CD4-positive, alpha-beta T cell treated with Interleukin-17A for 1 hour (primary cell): ENCODE measurements at places on chromosomes 11 and 22.

DNA sequence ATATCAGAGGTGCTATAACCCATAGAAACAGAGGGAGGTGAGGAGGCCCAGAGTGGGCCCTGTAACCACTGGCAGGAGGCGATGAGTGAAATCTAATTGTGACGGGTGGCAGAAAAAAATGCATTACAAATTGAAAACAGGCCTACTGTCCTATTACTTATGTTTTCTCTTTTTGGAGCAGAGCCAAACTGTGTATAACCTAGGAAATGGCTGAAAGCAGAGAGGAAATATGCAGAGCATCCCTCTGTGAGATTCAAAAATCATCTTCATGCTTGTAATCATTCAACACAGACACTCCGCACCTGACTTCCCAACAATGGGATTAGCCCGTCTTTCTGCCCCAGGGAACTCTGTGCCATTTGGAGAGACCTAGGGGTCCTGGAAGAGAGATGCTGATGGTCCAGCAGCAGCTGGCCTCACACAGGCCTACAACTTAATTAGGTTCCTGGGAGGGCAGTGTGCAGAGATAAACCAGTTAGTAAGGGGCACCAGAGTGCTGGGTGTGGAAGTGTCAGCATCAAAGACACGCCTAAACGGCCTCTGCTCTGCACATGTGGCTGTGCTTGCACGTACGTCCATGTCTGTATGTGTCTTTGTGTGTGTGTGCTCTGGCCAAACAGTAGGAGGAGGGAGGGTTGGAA, 41.8 kb downstream of the MAP6 start:
- DNase-seq = no peak

- DNase-seq = no peak
These were observed 60.4 kb downstream of the TTC28 start for GRCh38 chr22:28619236-28619635.

DNA sequence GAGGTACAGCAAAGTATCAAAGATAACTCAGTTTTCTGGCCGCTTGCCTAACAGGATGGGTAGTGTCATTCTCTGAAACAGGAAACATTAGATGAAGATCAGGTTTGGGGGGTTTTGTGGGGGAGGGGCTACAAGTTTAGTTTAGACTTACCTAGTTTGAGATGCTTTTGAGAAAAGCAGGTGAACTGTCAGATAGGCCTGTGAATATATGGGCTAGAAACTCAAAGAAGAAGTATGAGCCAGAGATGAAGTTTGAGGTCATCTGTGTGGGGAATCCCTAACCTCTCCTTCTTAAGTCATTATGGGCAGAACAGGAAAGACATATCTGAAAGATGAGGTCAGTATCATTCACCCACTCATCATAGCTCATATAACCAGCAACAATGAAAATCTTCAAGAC, 11.9 kb downstream of the HOATZ start:
- no peak for DNase-seq

DNA sequence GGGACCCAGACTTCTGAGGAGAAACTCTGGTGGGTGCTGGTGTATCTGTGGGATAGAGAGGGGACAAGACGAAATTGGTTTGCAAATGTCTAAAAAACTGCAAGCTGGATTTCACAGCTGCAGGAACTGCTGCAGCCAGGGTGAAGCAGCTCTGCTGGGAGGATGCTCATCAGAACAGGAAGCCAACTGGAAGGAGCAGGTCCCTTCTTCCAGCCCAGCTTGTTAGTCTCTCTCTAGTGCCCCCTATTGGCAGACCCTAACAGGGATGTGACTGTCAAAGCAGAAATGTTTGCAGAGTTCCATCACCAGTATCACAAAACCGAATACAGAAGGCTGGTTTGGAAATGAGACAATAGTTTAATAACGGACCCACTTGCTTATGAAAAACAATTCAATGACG, 74.8 kb upstream of the SLC22A12 start:
- DNase-seq = no peak

DNA sequence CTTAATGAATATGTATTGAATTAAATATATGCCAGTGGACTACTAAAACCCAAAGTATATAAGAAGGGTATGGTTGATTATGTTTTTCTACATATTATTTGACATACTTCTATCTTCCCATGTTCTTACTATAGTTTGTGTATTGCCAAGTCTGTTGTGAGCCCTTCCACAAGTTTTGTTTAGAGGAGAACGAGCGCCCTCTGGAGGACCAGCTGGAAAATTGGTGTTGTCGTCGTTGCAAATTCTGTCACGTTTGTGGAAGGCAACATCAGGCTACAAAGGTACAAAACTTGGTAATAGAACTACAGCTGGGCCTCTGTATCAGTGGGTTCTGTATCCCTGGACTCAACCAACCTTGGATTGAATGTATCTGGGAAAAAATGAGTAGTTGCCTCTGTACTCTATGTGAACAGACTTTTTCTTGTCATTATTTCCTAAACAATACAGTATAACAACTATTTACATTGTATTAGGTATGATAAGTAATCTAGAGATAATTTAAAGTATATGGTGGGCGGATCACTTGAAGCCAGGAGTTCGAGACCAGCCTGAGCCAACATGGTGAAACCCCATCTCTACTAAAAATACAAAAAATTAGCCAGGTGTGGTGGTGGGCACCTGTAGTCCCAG, 38.7 kb upstream of the TTC36 start:
- DNase-seq = peak; percentile 89
